ENCODE measurements at places on chromosomes 5 and 9. TPM values are rescaled to one million over a fixed set of nuclear protein-coding genes. Genes with fewer than 3 reads are reported as not detected.

Gene SLC9A3
- total RNA-seq = 2.8 TPM

Gene PCDHGA8
- total RNA-seq = 0.07 TPM

Gene RNF208
- total RNA-seq = 10.1 TPM

Gene LRRC19
- total RNA-seq = not detected

- H3K4me3 ChIP-seq = no peak overlapping the region
- peaks cover 32% of the 10 kb centered on the region for H3K27me3 ChIP-seq
- no peaks in the 10 kb centered on the region for H3K36me3 ChIP-seq
Measured at GRCh38 chr9:87944682-87945081, 26.9 kb downstream of the SPATA31C1 start.

DNA sequence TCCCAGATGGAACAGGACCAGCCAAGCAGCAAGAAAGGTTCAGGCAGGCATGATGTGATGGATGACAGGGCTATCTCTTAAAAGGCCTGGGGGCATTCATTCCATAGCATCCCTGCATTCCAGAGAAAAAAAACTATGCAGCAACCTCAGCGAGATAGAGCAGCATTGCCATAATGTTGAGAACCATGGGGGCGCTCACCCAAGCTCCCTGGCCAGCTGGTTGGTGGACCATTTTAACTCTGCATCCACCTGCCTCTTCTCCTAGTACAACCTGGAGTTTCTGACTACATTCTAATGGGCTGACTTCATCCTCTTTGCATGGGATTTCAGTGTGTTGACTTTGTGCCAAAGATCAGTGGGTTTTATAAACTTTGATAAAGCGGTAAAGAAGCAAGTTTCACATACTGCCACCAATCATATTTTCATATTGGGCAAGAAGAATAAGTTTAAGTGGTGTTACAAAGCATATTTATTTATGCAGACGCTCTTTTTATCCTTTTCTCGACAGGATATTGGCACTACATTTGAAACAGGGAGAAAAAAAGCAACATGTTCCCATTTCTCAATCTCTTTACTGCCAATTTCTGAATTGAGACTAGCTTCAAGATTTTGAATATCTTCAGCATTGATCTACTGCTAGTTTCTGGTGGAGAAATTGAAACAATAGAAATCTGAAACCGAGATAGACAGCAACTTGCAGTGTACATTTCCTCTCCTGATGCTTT, 378.3 kb upstream of the WWC1 start:
- no peaks in the 10 kb centered on the region for H3K27me3 ChIP-seq
- no peak for DNase-seq
- H3K4me3 ChIP-seq = no peak overlapping the region
- H3K4me1 ChIP-seq = no peaks in the 10 kb centered on the region
- H3K36me3 ChIP-seq = no peaks in the 10 kb centered on the region

- H3K36me3 ChIP-seq = peaks cover 35% of the 10 kb centered on the region
- H3K27ac ChIP-seq = no peak overlapping the region
- peaks cover 40% of the 10 kb centered on the region for H3K4me1 ChIP-seq
- peaks cover 17% of the 10 kb centered on the region for H3K27me3 ChIP-seq
- no peak for DNase-seq
- H3K4me3 ChIP-seq = peak overlapping the region; percentile 100
Measured at GRCh38 chr9:96852676-96853075, 1.6 kb downstream of the ZNF782 start.

- H3K4me1 ChIP-seq = peaks cover 36% of the 10 kb centered on the region
- H3K27ac ChIP-seq = no peak overlapping the region
- H3K4me3 ChIP-seq = no peak overlapping the region
Measured at GRCh38 chr5:72302171-72302570, 17.9 kb downstream of the MRPS27 start.

GRCh38 chr5:177601577-177602457, 1.9 kb downstream of the B4GALT7 start:
- peak overlapping the region; percentile 92 for H3K4me3 ChIP-seq
- H3K4me1 ChIP-seq = peaks cover 14% of the 10 kb centered on the region
- H3K27ac ChIP-seq = no peak overlapping the region
- no peaks in the 10 kb centered on the region for H3K27me3 ChIP-seq
- H3K36me3 ChIP-seq = peaks cover 9% of the 10 kb centered on the region

- no peak overlapping the region for H3K27ac ChIP-seq
- H3K4me1 ChIP-seq = peaks cover 2% of the 10 kb centered on the region
- DNase-seq = no peak
- no peaks in the 10 kb centered on the region for H3K36me3 ChIP-seq
Measured at GRCh38 chr5:80399526-80400239, 8.2 kb upstream of the ZFYVE16 start.

DNA sequence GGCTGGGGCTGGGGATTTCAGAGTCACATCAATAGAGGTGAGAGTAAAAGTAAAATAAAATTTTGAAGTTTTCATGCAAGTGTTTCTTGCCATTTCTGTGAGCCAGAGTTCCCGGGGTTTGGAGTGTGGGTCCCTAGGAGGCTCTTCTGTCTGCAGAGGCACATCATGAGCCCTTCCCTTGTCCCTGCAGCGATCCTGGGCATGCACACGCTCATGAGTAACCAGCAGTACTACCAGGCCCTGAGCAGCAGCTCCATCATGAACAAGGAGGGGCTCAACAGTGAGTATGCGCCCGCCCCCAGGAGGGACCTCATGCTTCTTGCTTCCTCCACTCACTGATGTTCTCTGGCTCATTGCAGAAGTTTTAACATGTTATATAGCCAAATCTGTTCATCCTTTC, 61.1 kb downstream of the TMOD1 start:
- H3K27ac ChIP-seq = no peak overlapping the region
- H3K36me3 ChIP-seq = no peaks in the 10 kb centered on the region
- no peak for DNase-seq
- H3K4me1 ChIP-seq = peaks cover 9% of the 10 kb centered on the region
- no peak overlapping the region for H3K4me3 ChIP-seq

DNA sequence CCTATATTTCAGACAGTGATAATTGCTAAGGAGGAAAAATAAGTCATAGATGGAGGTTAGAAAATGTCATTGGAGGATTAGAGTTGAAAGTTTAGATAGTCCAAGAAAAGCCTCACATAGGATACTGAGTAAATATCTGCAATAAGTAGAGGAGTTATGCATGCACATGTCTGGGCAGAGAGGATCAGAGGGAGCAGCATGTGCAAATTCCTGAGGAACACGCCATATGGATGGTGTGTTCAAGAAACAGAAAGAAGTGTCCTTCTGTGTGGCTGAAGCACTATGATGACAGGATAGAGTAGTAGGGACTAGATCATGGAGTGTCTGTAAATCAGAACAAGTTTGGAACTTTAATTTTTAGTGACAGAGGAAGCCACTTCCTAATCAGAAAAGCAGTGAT, 52.2 kb downstream of the SGCD start:
- peaks cover 4% of the 10 kb centered on the region for H3K27me3 ChIP-seq
- no peak for DNase-seq

- no peak overlapping the region for H3K4me3 ChIP-seq
- H3K27ac ChIP-seq = no peak overlapping the region
- no peaks in the 10 kb centered on the region for H3K27me3 ChIP-seq
- no peaks in the 10 kb centered on the region for H3K36me3 ChIP-seq
- H3K4me1 ChIP-seq = peaks cover 36% of the 10 kb centered on the region
Measured at GRCh38 chr9:137032858-137033257, 970 bp upstream of the FUT7 start.

DNA sequence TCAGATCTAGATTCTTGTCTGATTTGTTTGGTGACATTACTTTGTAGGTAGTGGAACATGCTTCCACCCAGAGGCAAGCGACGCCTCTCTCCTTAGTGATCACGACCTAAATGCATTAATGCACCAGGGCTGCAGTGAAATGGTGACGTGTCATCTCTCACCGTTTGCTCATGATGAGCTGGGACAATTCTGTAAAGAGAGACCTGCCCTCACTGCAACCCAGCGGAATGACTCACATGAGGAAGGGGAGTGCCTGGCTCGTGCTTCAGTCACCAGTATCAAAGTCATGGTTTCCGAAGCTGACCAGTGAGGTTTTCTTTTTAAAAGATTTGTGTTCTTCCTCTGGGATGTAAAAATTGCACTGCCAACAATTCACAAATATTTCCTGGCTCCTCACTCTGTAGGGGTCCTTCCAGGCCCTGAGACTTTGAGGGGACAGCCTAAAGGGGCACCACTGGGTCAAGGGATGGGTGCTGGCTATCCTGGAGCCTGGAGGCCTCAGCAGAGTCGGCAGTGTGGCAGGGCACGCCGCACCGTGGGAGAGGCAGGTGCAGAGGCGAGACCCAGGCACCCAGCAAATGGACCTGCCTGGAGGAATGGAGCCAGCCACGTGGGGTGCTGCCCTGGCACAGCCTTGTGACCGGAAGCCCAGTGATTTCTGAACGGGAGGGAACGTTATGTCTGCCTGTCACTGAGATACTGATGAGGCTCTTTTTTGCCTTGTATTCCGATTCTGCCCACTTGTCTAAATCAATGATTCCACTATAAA, 17.3 kb downstream of the QSOX2 start:
- peak overlapping the region; percentile 52 for H3K27ac ChIP-seq
- no peak for DNase-seq
- peaks cover 33% of the 10 kb centered on the region for H3K36me3 ChIP-seq
- no peak overlapping the region for H3K4me3 ChIP-seq
- H3K4me1 ChIP-seq = peaks cover 37% of the 10 kb centered on the region
- H3K27me3 ChIP-seq = no peaks in the 10 kb centered on the region

- H3K27ac ChIP-seq = no peak overlapping the region
- DNase-seq = no peak
- H3K36me3 ChIP-seq = no peaks in the 10 kb centered on the region
- H3K4me1 ChIP-seq = no peaks in the 10 kb centered on the region
- no peaks in the 10 kb centered on the region for H3K27me3 ChIP-seq
Measured at GRCh38 chr9:17472126-17472525, 106.7 kb upstream of the SH3GL2 start.

GRCh38 chr9:20914556-20914955, 116.9 kb downstream of the HACD4 start:
- peaks cover 25% of the 10 kb centered on the region for H3K36me3 ChIP-seq
- no peak overlapping the region for H3K27ac ChIP-seq
- DNase-seq = no peak
- no peaks in the 10 kb centered on the region for H3K4me1 ChIP-seq
- H3K27me3 ChIP-seq = no peaks in the 10 kb centered on the region
